ENCODE measurements at places on chromosomes 5 and 9.
A peak's percentile ranks its signal among the peaks of the same experiment; 100 is the strongest.

DNA sequence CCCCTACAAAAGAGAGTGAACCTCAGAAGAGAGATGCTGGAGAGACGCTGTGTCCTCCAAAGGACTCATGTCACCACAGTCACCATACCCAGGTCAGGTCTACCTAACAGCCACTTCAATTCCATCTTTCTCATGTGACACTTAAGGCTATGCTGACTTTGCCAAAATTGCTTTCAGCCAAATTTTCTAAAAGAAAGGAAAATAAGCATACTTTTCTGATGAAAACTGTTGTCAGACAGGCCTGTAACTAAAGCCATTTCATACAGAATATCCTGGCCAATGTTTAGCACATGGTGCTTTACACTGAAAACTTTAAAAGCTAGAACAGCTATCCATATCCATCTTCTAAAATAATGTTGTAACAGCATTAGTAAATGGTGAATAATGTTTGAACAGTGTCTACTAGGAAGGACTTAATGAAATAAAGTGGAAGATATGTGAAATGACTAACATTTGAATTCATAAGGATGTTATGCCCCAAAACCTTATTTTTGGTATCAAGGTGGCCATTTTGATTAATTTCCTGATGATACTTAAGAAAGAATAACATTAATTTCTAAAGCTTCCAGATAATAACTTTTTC lies 97.2 kb downstream of the NFIB start:
- no peak for DNase-seq

- no peak for DNase-seq
These were observed 3.2 kb downstream of the ELL2 start for GRCh38 chr5:95958310-95959014.

GRCh38 chr9:105661011-105661410 lies 1.2 kb upstream of the TAL2 start:
- DNase-seq: no peak

DNA sequence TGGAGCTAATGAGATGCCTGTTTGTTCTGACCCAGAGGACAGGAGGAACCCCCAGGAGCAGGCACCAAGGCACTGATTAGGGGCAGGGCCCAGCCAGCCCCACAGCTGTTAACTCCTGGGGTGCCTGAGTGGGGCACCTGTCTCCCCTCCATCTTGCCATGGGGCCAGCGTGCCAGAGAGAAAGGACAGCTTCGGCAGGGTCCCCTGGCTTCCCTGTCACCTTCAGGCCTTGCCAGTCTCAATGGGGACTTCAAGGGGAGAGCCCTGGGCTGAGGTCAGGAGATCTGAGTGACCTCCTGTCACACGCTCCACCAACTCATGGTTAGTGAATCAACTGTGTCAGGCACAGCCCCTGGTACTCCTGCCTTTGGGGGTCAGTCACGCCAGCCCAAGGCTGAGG lies 152.7 kb upstream of the MVB12B start:
- no peak for DNase-seq

GRCh38 chr5:14064841-14065240 lies 78.3 kb upstream of the TRIO start:
- DNase-seq: no peak

DNA sequence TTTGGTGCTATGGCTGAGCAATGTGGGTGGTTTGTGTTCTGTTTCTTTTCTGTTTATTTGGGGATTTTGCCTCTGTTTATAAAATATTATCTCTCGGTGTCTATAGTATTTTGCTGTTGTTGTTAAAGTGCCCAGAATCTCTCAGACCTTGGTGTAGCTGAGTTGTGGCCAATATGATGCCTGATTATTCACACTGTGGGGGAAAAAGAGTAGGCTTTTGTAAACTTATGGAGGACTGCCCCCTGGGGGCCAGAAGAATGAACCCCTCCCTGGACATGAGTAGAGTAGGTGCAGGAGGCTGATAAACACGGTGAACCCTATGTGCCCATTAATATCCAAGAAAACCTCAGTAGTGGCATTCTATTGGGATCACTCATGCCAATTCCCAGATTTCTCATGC lies 49.0 kb upstream of the DPYSL3 start:
- DNase-seq: peak; percentile 41

- DNase-seq: no peak
These were observed 90.6 kb downstream of the RALGPS1 start for GRCh38 chr9:127004946-127005769.

GRCh38 chr5:116032094-116032517 lies at the start of gene ARL14EPL:
Gene ARL14EPL, plus strand, starts transcription at chr5:116032472. Its CDS starts 18,994 bp downstream, at chr5:116051466.
- peak; percentile 18 for DNase-seq

DNA sequence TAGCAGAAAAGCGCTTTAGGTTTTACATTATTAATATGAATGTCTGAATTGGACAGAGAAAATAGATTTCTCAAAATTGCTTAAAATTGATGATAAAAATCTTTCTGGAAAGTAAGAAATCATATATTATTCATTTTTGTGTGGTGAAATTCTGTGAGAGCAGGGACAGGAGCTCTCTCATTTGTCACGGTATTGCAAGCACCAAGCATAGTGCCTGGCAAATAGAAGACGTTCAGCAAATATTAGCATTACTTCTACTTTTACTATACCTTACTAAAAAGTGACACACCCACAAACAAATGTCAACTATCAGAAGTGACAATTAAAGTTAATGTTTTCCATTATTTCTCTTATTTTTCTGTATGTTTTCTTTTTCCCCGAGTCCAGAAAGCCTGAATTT lies 69.1 kb downstream of the XRCC4 start:
- no peak for DNase-seq

DNA sequence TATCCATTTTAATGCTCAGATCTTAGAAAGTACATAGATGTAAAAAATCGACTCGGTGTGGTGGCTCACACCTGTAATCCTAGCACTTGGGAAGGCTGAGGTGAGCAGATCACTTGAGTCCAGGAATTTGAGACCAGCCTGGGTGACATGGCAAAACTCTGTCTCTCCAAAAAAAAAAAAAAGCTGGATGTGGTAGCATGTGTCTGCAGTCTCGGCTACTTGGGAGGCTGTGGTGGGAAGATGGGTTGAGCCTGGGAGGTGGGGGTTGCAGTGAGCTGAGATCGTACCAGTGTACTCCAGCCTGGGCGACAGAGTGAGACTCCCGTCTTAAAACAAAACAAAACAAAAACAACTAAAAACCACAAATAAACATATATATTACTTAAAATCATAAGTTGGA lies 61.4 kb downstream of the RASA1 start:
- DNase-seq: no peak

GRCh38 chr5:93677359-93677891 lies 64.0 kb downstream of the POU5F2 start:
- DNase-seq: peak; percentile 18

DNA sequence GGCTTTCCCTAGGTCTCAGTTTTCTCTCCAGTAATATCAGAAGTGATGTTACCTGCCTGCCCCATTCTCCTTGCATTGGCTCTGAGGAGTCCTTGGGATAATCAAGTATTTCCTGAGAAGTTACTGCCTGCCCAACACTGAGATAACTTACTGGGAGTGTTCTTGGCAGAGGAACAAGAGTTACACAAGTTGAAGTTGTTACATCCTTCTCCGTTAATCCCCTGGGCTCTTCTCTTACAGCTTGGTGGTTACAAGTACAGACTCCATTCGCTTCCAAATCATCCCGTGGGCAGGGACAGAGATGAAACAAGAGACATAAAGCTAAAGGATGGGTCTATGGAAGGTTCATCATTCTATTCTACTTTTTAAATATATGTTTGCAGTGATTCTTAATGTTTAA lies 74.1 kb upstream of the SAP30L start:
- no peak for DNase-seq

- no peak for DNase-seq
These were observed 35.0 kb downstream of the TGFBR1 start for GRCh38 chr9:99139868-99140267.

GRCh38 chr9:123318202-123318601 lies 37.8 kb upstream of the CRB2 start:
- no peak for DNase-seq

DNA sequence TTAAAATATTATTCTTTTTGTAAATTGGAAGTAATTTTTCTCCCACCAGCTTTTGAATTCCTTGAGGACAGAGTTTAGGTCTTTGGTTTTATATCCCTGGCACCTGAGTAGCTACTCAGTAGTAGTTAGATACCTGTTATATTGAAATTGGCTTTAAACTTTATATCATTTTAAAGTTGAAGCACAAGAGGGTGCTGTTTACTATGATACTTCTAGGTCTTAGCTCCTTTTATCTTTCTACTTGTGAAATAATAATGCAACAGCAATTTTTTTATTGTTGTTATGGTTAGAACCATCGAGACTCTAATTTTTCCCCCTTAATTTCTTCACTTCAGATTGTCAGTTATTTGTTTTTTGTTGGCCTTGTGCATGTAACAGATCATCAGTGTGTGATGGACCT lies 46.3 kb downstream of the AP3S1 start:
- no peak for DNase-seq

DNA sequence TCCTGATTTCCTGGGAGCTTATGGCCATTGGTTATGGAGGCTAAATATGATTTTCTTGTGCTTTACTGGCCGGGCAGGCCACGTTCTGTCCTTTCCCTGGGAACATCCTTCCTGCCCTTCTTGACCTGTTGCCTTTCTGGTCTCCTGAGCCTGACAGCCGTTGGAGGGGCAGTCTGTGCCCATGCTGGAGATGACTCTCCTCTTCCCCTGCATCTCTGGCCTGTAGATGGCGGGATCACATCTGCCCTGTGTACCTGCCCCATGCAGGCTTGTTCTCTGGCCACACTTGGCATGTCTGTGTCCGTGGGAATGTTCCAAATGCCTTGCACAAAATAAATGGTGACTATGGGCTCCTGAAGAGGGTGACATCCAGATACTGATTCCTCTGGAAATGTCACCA lies 253.1 kb upstream of the IRX4 start:
- no peak for DNase-seq

GRCh38 chr5:107504424-107504823 lies 166.3 kb downstream of the EFNA5 start:
- no peak for DNase-seq

GRCh38 chr5:51131266-51131665 lies 252.0 kb upstream of the ISL1 start:
- no peak for DNase-seq

GRCh38 chr9:69971643-69972449 lies 71.8 kb upstream of the MAMDC2 start:
- DNase-seq: peak; percentile 63

- DNase-seq: no peak
These were observed 395.0 kb upstream of the SMARCA2 start for GRCh38 chr9:1619915-1620710.

DNA sequence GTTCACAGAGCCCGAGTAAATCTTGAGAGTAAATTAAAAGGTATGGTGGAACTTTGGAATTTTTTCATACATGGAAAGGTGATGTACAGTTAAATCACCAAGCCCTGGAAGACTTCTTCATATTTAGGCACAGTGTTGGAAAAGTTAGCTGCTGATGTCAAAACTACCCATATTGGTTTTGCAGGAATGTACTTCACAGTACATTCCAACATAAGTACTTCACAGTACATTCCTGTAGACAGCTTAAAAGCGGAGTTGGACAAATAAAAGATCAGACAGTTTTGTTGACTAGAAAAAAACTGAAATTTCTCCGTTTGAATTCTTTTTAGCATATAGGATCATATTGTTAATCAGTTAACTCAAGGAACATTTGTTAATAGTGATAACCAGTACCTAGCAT lies 1.8 kb downstream of the RANBP17 start:
- DNase-seq: no peak

- DNase-seq: no peak
These were observed 246.6 kb downstream of the ARL15 start for GRCh38 chr5:54063817-54064216.

- DNase-seq: no peak
These were observed 116.8 kb upstream of the SHB start for GRCh38 chr9:38185647-38186403.

DNA sequence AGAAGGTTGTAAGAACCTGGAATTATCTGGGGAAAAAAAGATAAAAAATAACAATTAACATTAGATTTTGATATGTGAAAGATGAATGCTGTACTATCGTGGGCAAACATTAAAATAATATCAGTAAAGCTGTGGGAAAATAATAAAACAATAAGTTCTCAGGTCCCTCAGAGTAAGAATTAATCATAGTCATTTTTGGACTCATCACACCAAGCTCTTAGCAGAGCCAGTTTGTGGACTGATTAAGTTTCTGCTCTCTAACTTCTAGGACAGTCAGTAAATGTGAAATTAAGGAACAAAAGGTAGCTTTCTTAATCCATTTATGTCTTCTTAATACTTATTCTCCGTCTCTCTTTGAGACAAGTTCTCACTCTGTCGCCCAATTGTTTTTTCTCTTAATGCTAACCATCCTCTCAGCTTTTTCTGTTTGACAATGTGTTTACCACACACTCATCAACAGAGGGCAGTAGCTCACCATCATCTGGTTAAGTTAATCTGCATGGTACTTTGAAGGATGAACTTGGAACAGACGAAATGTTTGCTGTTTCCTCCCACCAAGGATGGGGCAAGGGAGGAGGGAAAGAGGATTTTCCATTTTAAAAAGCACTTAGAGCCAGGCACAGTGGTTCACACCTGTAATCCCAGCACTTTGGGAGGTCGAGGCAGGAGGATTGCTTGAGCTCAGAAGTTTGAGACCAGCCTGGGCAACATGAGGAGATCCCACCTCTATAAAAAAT lies 5.3 kb upstream of the ACO1 start:
- peak; percentile 50 for DNase-seq

DNA sequence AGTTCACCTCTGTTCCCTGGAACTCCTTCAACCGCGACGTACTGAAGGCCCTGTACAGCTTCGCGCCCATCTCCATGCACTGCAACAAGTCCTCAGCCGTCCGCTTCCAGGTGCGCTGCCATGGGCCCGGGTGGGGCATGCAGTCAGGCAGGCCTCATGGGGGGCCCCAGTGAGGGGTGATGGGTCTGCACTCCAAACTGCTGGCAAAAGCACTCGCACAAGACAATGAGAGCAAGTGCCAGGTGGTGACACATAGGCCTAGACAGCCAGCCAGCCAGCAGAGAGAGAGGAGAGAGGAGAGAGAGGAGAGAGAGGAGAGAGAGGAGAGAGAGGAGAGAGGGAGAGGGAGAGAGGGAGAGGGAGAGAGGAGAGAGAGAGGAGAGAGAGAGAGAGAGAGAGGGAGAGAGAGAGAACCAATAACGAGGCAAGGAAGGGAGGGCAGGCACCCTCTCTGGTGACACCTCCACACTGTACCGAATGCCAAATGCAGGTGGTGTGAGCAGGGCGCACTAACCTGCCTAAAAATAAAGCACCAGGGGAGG lies 21.0 kb downstream of the DBH start:
- no peak for DNase-seq

DNA sequence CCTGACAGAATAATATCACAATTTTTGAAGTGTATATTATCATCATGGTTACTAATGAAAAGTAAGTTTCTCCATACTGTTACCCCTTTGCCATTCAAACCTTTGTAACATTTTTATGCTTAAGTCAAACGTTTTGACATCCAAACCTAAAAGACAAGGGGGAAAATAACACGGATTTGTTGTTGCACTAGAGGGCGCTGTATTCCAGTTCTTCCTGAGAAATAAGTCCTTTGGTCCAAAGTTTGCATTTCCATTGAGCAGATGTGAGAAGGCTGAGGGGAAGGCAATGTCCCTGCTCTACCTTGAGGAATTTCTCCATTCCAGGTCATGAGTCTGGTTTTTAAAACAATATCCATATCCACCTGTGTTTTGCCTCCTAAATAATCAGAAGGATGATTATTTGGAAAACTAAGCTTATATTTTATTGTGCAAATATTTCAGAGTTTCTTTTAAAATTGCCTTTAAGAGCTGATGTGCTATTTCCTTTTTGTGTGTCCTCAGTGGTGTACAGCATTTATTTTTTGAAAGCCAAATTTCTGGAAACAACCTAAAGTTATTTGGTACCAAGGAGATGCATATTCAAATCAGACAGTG lies 9.7 kb downstream of the LECT2 start:
- DNase-seq: peak; percentile 71

- DNase-seq: no peak
These were observed 30.4 kb downstream of the CSF2 start for GRCh38 chr5:132103969-132104391.

- DNase-seq: no peak
These were observed 259.0 kb upstream of the ADRA1B start for GRCh38 chr5:159657298-159657697.

All from mucosa of gallbladder (tissue), 1 donor.